ENCODE measurements at places on chromosomes 11 and 22. TPM values are rescaled to one million over a fixed set of nuclear protein-coding genes. Genes with fewer than 3 reads are reported as not detected.

- no peak for DNase-seq
These were observed 5.3 kb downstream of the RIN1 start for GRCh38 chr11:66330931-66331330.

DNA sequence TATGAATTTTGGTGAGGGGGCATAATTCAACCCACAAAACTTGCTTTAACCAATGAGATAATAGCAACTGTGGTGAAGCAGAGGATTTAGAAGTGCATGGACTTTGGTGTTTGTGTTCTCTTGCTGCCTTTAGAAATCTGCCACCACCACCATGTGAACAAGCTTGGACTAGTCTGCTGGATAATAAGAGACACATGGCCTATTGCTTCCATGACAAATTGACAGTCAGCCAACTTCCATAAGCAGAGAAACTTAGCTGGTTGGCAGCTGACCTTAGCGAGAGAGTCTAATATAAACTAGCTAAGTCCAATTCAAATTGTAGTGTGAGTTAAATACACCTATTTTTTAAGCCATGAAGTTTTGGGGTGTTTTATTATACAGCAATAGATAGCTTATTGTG, 482.1 kb upstream of the ANO5 start:
- DNase-seq: peak; percentile 83

Gene VPREB1
- total RNA-seq: not detected

Gene SOX6
- 7.9 TPM for total RNA-seq

Gene TEX12
- 0.28 TPM for total RNA-seq

DNA sequence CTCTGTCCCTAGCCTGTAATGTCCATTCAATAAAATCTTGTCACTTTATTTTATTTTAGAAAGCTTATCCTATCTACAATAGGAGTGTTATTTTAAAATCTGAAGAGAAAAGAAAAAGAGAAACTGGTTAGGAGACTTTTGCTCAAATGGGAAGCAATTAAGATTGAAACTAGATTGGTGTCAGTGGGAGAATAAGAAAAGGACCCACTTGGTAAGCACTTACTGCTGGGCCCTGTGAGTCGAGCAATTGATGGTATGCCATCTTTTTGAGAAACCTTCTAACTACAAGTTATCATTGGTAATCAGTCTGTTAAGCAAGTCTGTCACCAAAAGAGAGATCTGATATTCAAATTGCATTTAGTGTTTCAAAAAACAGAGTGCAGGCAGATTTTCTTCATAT, 258.4 kb downstream of the GRM5 start:
- no peak for DNase-seq

Gene TP53AIP1
- total RNA-seq: 0.03 TPM

DNA sequence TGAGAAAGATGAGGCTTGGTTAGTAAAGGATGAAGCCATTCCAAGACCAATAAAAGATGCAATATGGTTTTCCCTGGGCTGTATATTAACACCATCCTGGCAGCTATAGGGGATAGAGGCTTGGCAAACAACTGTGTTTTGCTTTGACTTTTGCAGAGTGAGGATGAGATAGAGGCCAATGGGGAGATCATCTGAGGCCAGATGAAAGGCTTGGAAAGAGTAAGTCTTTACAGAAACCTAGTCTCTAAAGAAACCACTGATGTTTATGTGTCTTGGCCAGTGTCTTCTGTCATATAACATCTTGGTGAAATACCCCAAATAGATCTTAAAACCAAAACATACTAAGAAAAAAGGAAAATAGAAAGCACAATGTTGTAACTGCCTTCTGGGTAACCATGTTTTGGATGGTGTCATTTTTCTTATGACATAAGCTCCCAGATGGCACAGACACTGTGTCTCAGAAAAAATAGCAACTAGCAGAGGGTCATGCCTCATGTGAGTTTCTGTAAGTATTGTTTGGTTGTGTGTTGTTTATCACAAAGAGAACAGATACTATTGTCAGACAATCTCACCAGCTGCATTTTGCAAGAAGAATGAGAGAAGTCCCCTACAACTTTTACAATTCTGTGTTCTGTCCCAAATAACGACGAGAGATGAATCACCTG, 305.4 kb downstream of the ST3GAL4 start:
- no peak for DNase-seq

- DNase-seq: no peak
These were observed 272.9 kb downstream of the ST3GAL4 start for GRCh38 chr11:126628450-126628789.

GRCh38 chr11:61297341-61297740, 2.2 kb upstream of the VWCE start:
- DNase-seq: no peak

DNA sequence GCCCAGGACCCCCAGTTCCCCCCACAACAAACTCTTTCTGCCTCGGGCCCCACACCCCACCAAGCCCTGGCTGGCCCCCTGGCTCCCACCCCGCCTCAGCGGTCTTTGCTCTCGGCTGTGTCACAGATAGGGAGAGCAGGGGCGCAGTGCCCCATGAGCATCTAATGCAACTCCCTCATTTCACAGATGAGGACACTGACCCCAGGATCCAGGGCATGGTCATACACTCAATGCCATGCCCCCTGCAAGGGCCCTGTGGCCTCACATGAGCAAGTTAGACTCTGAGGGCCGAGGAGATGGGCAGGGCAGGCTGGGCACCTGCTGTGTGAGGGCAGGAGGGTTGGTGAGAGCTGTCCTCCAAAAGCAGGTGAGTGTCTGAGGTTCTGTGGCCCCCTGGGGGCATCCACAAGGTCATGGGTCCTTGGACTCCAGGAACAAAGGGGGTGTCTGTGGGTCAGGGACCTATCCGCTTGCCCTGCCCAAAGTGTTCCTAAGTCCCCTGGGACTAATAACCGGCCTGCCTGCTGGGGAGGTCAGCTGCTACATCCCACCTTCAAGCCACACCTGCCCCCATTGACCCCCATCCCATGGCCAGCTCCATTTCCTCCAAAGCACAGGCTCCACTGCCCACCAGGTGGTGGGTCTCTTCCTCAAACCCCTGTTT, 2.5 kb downstream of the MIF start:
- DNase-seq: no peak

GRCh38 chr22:40256516-40256915, 78.8 kb downstream of the TNRC6B start:
- DNase-seq: no peak

Gene UBASH3B
- 0.38 TPM for total RNA-seq

GRCh38 chr11:61110255-61111049, 8.2 kb downstream of the CD5 start:
- no peak for DNase-seq

Gene OR56A3
- total RNA-seq: not detected

All from SJCRH30 (cell line).